Hypothalamus (tissue), 51 donors: ENCODE measurements at places on chromosomes 7 and 10.

DNA sequence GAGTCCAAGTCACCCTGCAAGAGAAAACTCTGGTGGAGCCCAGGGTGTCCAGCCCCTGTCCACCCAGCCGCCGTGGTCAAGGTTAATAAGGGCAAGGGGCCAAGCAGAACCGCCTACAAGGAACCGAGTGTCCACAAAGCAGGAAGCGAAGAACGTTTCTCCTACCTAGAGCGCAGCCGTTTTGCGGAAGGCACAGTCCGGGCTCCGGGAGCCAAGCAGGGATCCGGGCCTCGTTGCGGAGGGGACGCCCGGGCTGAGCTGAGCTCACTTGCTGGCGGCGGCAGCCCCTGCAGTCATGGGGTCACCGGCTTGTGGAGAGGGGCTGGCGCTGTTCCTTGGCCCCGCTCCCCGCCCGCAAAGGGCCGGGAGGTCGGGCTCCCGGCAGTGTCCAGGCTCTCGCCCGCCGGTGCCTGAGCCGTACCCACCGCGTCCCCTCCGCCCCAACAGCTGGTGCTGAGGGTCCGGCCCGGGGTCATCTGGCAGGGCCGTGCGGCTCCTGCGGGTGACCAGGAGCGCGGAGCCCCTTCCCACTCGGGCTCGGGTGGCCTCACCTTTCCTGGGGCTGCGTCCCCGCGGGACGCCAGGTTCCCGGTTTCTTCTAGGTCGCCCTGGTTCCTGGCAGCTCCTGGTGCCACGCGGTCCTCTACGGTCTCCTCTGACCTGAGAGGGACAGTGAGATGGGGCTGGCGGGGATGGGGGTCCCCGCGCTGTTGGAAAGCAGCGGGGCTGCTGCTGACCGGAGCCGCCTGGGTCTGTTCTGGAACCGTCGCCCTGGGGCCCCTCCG lies 14.0 kb upstream of the ZNF273 start:
- peak; percentile 22 for DNase-seq

DNA sequence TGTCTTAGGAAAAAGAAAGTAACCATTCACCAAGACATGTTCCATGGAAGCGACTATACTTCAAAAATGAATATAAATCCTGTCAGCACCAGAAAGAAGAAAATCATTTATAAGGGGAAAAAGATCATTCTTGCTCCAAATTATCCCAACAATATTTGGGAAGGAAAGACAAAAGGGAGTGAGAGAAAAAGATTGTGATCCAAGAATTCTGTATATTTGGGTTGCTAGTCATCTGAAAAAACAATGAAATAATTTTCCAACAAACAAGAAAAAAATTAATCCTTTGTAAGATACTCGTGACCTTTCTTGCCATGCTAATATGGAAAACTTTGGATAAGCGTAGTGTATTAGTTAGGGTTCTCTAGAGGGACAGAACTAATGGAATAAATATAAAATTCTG lies 163.2 kb upstream of the ZNF32 start:
- DNase-seq, result no peak

DNA sequence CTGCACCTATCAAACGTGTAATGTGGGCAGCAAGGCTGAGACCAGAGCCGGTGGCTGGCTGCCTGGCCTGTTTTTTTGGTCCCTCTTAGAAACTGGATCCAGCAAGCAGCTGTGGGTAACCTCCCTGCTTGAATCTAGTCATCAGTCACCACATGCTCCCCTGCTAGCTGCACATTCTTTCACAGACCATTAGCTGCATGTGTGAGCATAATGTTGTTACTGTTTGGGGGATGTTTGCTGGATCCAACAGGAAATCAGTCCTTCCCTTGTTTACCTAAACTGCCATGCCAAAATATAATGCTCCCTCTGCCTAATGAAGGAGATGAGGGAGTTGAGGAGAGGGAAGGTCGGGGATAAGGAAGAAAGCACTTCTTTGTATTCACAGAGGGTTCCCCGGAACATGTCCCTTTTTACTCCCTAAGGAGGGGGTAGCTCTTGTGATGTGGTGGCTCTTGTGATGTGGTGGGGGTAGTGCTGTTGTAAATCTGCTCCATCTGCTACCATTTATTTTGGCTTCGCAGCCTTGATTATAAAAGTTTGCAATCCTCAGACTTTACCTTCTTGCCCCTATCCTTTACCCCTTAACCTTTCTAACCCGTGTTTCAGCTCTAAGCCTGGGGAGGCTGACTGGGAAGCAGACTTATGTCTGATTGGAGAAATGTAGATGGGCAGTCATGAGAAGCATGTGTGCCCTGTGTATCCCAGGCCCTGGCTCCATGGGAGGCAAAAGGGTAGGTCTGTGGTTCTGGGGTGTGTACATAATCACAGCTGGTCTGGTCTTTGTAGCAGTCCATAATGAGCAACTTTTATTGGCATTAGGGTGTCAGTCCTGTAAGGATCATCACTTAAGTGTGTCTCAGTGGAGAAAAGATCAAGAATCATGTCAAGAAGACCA lies 20.8 kb downstream of the LOXL4 start:
- DNase-seq, result no peak

- DNase-seq, result no peak
Measured at GRCh38 chr7:17166824-17167379, 131.6 kb upstream of the AHR start.

DNA sequence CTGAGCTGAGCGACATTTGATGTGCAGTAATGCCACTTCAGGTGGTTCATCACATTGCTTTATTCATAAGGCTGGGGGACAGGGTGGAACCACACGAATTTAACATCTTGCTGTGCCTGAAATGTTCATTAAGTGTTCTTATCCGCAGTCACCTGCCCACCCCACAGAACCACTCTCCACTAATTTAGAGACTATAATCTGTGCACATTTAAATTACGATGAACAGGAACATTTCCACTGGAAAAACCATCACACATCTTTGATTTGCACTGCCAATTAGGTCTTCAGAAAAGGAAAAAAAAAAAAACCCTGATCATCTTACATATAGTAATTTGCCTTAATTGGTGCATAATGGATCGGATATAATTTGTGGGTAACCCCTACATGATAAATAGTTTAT lies 2.3 kb downstream of the CDCA7L start:
- DNase-seq, result no peak

GRCh38 chr10:46527241-46527811 lies 29.1 kb downstream of the GPRIN2 start:
- no peak for DNase-seq
